ENCODE measurements at places on chromosomes 11 and 22. TPM values are rescaled to one million over a fixed set of nuclear protein-coding genes. Genes with fewer than 3 reads are reported as not detected.

DNA sequence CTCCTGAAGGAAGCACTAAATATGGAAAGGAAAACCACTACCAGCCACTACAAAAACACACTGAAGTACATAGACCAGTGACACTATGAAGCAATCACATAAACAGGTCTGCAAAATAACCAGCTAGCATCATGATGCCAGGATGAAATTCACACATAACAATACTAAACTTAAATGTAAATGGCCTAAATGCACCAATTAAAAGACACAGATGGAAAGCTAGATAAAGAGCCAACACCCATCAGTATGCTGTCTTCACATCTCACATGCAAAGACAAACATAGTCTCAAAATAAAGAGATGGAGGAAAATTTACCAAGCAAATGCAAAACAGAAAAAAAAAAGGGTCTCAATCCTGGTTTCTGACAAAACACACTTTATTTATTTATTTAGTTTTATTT is 171.7 kb downstream of the TTC28 start:
- no peak overlapping the region for H3K27ac ChIP-seq
- H3K4me3 ChIP-seq, result no peak overlapping the region
- no peak for DNase-seq
- no peaks in the 10 kb centered on the region for H3K36me3 ChIP-seq
- H3K4me1 ChIP-seq, result no peaks in the 10 kb centered on the region

DNA sequence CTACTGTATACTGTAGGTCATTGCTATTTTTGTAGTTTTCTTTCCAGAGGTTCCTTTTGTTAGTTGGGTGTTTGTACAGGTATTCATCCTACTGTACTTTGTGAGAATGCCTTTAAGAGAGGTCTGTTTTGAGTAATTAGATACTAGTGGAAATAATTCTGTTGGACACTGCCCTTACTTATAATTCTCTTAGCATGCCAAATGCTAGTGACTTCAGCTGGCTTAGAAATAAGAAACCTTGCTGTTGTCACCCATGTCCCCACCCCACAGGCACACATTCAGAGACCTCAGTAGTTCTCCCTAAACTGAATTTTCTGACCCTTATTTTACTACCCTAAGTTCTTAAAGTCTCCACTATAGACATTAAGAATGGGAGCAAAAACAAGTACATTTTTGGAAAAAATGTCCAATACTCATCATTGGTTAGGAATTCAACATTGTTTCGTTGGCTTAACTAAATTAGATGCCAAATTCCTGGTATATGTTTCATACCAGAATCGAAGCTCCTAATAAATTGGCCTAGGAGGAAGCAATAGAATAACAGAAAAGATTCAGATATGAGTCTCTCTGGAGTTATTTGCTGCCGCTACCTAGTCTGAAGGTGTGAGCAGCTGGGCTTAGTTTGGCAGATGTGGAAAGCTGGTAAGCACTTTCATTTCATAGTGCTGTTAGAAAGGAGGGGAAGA is 28.4 kb downstream of the ZNF143 start:
- H3K4me3 ChIP-seq, result no peak overlapping the region
- no peak for DNase-seq
- H3K27ac ChIP-seq, result no peak overlapping the region

DNA sequence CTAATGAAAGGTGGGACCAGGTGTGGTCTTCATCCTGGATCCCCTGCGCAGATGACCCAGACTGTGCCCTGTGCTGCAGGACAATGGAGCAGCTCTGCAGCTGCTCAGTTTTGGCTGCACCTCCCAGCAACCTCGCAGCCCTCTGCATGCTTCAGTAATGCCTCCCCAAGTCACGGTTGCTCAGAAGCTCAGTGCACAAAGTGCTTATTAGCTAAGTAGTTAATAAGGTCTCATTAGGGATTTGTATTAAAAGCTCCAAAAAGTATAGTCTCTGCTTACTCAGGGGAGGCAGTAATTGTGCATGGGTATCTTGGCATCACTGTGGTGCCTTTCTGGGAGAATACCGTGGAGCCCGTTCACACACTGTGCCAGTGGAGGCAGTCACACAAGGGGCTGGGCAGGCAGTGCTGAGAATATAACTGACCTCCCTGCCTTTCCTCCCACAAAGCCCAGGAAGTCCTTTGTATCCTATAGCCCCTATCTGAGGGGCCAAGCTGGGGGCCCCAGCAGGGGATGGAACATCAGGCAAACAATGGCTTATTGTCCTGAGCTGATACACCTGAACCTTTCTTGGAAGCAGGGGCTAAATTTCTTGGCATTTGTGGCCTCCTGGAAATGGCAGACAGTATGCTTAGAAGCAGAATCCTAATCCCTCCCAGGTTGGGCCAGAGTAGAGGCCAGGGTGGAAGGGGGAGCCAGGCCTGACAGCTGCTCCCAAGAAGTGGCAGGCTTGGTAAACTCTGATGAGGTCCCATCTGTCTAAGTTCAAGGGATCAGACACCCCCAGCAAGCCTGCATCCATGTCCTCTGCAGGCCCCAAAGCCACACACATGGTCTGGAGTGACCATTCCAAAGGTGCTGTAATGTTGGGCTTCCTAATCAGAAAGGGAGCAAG is 125.5 kb upstream of the PARVA start:
- H3K36me3 ChIP-seq, result no peaks in the 10 kb centered on the region
- no peak for DNase-seq
- H3K4me3 ChIP-seq, result no peak overlapping the region
- H3K27ac ChIP-seq, result no peak overlapping the region

Gene OR5P2
- not detected for total RNA-seq

DNA sequence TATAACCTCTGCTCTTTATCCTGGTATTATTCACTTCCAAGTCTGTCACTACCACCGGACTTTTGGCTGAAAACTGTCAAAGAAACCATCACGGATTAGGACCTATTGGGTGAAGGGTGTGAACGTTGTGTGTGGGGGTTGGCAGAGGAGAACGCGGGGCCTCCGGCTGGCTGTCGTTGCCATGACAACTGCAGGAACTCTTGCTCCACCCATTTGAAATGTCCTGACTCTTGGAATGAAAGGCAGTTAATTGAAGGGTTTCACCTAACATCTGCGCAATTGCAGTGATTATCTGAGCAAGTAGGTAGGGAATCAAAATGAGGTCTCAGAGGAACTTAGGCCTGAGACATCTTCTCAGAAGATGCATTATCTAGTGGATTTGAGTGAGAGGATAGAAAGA is 60.9 kb upstream of the CLMP start:
- no peak overlapping the region for H3K27ac ChIP-seq
- no peaks in the 10 kb centered on the region for H3K4me1 ChIP-seq
- peaks cover 3% of the 10 kb centered on the region for H3K27me3 ChIP-seq
- no peaks in the 10 kb centered on the region for H3K36me3 ChIP-seq
- no peak for DNase-seq

Gene MRPL49
- total RNA-seq, result 49.3 TPM

Gene MUC5B
- total RNA-seq, result not detected

Gene EP300
- 38.4 TPM for total RNA-seq

DNA sequence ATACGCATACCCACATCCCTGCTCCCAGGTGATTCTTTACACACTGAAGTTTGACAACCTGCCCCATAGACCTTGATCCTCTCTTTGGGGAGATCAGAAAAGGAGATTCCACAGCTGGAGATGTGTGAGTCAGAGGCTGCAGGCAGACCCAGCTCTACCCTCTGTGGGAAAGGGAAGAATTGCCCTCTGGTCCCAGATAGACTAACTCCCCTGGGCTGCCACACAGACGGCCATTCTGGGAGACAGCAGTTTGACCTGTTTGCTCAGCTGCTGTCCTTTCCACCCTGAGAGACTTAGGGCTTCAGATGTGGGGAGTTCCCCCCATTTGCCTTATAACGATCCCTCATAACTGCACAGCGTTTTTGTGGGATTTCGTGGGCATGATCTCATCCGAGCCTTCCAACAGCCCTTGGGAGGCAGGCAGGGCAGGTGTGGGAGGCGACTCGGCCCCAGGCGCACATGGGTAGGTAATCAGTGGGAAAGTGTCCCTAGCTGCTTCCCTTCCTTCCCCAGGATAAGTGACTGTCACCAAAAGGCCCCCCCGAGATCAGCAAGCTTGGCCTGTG is 14.1 kb downstream of the FAM83F start:
- no peak overlapping the region for H3K4me3 ChIP-seq
- no peak for DNase-seq
- no peaks in the 10 kb centered on the region for H3K27me3 ChIP-seq
- no peaks in the 10 kb centered on the region for H3K36me3 ChIP-seq

- H3K27ac ChIP-seq, result no peak overlapping the region
- no peak overlapping the region for H3K4me3 ChIP-seq
- no peaks in the 10 kb centered on the region for H3K27me3 ChIP-seq
- H3K36me3 ChIP-seq, result no peaks in the 10 kb centered on the region
- peaks cover 15% of the 10 kb centered on the region for H3K4me1 ChIP-seq
Observed at GRCh38 chr22:24506802-24507438, 11.8 kb downstream of the UPB1 start.

- DNase-seq, result no peak
- H3K4me3 ChIP-seq, result no peak overlapping the region
- no peaks in the 10 kb centered on the region for H3K36me3 ChIP-seq
- H3K4me1 ChIP-seq, result no peaks in the 10 kb centered on the region
Observed at GRCh38 chr22:20194681-20195593, 44.1 kb upstream of the CCDC188 start.

DNA sequence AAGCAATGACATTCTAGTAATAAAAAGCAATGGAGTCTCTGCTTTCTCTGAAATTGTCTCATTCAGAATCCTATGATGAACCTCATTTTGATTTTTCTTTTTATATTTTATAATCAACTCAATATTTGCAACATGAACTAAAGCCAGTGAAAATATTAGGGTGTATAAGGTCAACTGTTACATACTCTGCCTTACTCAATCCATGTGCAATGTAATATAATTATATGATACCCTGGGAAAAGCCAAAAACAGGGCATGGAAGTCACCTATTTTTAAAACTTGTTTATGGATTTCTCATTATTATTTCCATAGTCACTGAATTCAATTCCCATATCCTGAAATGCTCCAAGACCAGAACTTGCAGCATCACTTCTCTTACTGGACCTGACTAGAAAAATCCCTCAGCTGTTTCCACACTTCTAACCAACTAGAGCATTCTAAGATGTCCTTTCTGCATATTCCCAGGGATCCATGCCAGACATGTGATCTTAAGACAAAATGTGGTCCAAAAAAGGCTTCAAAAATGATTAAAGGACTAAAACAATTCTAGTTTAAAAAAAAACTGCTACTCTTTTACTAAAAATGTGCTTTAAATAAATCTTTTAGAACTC is 97.3 kb downstream of the GUCY1A2 start:
- H3K4me1 ChIP-seq, result no peaks in the 10 kb centered on the region
- no peaks in the 10 kb centered on the region for H3K27me3 ChIP-seq
- H3K36me3 ChIP-seq, result no peaks in the 10 kb centered on the region

DNA sequence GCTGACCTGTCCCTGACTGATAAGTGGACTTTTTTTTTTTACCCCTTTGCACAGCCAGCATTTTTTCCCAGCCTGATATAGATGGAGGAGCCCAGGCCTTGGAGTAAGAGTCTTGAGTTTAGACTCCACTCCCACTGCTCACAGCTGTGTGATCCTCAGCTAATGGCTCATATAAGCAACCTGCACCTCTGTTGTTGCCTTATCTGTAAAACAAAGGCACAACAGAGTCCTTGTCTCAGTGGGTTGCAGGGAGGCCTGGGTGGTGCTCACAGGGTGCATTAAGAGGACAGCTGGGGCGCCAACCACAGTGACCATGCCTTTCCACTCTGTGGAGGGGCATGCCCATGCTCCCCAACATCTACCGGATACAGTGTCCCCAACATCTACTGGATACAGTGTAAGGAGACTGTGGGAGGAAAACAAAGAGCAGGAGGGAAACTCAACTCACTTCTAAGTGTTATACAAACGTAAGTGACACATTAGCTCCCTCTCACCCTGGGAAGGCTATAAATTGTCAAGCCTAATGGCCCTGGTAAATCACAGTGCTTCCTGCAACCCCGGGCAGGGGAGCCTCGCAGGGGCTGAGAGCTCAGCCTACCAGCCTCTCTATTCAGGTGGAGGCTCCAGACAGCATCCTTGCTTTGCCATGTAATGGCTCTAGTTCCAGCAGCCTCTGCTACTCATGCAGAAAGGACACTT is 109.5 kb downstream of the TENM4 start:
- no peaks in the 10 kb centered on the region for H3K36me3 ChIP-seq
- H3K4me3 ChIP-seq, result no peak overlapping the region
- no peak for DNase-seq
- no peaks in the 10 kb centered on the region for H3K4me1 ChIP-seq
- peaks cover 8% of the 10 kb centered on the region for H3K27me3 ChIP-seq

DNA sequence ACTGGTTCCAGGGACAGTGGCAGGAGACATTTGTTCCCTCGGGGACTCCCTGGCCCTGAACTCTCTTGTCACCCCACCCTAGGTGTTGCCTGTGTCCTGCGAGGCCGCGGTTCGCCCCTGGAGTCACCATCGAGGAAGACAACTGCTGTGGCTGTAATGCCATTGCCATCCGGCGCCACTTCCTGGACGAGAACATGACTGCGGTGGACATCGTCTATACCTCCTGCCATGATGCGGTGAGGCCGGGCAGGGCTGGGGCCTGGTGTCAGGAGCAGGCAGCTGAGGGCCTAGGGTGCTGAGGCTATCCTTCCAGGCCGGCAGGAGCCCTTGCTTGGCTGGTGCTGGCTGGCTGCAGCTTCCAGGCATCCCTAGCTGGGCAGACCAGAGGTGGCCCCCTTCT is 17.7 kb upstream of the MYRF start:
- H3K27me3 ChIP-seq, result no peaks in the 10 kb centered on the region
- H3K27ac ChIP-seq, result no peak overlapping the region
- H3K4me3 ChIP-seq, result no peak overlapping the region
- H3K36me3 ChIP-seq, result no peaks in the 10 kb centered on the region

DNA sequence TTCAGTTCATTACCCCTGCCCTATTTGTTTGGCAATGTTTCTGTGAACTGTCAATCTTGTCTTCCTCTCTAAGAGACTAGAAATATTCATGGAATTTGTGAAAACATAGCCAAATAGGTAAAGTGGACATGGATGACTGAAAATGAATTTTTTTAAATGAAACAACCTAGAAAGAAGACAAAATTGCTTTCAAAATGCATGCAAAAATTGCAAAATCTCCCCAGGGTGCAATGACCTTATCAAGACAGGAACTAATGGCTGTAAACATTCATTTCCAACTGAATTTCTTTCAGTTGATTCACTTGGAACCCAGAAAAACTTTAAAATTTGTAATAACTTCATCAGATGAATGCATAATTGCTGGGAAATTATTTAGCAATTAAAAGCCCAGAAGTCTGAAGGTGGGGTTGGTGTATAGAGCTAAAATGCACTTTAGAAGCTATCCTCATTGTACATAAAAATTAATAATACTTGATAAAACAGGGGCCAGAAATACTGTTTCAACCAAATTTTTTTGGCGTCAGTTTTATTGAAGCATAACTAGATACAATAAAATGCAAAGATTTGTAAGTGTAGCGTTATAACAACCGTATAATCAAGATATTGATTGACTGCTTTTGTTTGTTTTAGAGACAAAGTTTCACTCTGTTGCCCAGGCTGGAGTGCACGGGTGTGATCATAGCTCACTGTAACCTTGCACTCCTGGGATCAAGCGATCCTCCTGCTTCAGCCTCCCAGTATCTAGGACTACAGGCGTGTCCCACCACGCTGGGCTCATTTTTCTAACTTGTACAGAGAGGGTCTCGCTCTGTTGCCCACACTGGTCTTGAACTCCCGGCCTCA is 27.6 kb upstream of the SLC35C1 start:
- H3K4me3 ChIP-seq, result no peak overlapping the region
- no peaks in the 10 kb centered on the region for H3K4me1 ChIP-seq
- peaks cover 6% of the 10 kb centered on the region for H3K27me3 ChIP-seq
- no peak overlapping the region for H3K27ac ChIP-seq

Measured in activated naive CD4-positive, alpha-beta T cell treated with anti-CD3 and anti-CD28 coated beads for 36 hours (primary cell).